ENCODE measurements at places on chromosomes 11 and 22. TPM values are rescaled to one million over a fixed set of nuclear protein-coding genes. Genes with fewer than 3 reads are reported as not detected.

GRCh38 chr11:70090961-70091381 lies 12.9 kb downstream of the ANO1 start:
- DNase-seq = no peak

DNA sequence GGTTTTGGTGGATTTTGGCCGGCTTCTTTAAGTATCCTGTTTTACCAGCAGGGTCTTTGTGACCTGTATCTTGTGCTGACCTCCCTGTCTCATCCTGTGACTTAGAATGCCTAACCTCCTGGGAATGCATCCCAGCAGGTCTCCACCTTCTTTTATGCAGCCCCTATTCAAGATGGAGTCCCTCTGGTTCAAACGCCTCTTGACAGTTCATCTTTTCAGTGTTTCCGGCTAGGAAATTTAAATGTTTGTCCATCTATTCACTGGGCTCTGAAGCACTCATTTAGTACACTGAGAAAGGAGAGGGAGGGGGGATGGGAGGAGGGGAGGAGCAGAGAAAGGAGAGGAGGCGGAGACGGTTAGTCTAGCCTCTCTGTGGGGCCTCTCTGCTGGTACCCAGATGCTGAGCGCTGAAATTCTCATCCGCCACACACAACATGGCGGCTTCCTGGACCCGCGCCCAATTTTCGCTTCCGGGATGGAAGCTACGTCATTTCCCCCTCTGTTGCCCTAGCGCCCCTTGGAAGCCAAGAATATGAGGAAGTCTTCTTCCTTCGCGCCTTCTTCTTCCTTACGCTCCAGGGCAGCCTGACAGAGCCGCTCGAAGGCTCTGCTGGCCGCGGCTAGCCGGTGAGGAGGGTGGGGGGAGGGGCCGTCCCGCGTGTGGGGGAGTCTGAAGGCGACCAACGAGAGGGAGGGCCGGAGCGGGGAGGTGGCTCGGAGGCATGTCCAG lies 69.0 kb upstream of the SYT13 start:
- DNase-seq = peak; percentile 75

DNA sequence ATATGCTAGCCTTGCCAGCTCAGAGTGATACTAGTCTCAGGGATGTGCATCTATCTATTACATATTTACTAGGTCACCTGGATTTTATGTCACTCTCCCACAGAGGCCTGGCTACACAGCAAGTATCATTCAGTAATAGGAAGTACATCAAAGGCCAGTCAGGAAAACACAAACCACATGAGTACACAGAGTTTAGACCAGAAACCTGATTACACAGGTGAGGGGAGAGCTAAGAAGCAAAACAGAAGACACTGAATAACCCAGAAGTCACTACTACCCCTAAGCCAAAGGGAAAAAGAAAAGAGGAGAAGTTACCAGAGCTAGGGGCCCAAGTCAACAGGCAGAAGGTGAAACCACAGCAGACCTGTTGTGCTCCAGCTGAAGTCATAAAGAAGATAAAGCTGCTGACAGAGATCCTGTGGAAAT lies 13.3 kb downstream of the LPXN start:
- DNase-seq = no peak

The KCNE3 gene
- not detected for total RNA-seq

GRCh38 chr11:76901144-76901543 lies 40.4 kb downstream of the ACER3 start:
- no peak for DNase-seq

GRCh38 chr22:41574847-41575381 lies 14.1 kb downstream of the CSDC2 start:
- DNase-seq = no peak

GRCh38 chr11:130891326-130891725 lies 25.0 kb downstream of the SNX19 start:
- no peak for DNase-seq

DNA sequence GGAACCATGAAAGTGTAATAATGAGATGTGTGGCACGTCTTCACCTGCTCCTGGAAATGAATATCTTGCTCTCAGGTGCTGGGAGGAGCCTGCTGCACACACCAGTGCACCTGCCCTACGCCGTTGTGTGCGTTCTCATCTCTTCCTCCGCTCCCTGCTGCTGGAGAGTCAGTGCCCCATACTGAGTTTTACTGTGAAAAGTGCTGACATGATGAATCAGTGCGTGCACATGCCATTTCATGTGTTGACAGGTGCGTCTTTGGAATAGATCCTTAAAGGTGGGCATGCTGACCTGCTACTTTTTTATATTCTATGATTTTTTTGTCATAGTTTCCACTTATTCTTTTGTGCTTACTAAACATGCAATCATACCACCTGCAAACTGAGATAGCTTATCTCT lies 1015.8 kb downstream of the BRD1 start:
- DNase-seq = no peak

GRCh38 chr11:134072844-134073243 lies 4.0 kb downstream of the JAM3 start:
- no peak for DNase-seq

DNA sequence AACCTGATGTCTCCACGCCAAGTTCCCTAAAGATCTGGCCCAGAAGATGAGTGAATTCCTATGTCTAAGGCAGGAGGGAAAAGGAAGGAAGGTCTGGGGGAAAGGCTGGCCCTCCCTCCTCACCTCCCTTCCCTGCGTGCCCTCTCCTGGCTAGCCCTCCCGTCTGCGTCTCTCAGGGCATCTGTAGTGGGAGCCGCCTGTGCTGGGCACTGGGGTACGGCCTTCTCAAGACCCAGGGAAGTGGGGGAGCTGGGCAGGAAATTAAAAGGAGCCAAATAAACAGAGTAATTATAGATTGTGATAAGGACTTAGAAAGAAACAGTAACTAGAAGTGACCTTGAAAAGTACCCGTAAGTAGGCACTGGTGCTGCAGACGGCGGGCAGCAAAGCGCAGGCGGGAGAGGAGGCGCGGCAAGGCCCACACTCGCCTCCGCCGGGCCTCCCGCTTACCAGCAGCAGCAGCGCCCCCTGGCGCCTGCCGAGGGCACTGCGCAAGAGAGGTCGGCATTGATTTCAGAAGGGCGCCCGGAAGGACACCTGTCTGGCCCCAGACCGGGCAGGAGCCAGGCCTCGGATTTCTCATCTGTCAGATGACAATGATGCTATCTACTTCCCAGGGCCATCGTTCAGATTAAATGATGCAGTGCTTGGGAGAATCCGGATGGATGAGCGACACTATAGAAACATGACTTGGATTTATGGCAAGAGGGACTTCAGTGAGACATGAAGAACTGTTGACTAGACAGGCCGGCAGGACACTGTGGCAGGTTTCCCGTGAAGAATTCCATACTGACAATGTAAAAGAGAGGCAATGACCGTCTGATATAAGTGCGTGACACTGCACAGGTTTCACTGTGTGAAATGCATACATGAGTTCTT lies 7.3 kb downstream of the KCNJ1 start:
- peak; percentile 71 for DNase-seq

The GLYATL2 gene
- not detected for total RNA-seq

The CNIH2 gene
- 1.7 TPM for total RNA-seq

DNA sequence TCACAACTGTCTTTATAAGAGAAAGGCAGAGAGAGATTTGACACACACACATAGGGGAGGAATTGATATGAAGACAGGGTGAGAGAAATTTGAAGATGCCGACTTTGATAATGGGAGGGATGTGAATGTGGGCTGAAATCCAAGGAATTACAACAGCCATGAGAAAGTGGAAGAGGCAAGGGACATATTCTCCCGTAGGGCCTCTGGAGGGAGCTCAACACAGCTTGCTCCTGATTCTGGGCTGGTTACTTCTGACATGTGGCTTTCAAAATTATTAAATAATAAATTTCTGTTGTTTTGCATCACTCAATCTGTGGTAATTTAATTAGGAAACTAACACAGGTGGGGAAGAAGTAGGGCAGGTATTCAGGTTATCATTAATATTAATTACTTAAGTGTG lies 282.9 kb downstream of the LUZP2 start:
- DNase-seq = no peak

- no peak for DNase-seq
Measured at GRCh38 chr11:115930886-115931547, 426.8 kb upstream of the CADM1 start.

Data from activated T-helper 1 cell treated with anti-CD3 and anti-CD28 coated beads, Interleukin-12 subunit alpha, Interleukin-12 subunit beta, Interleukin-2, Interleukin-4 antibody, amounts not matched to agents 30 ng/mL and 10 ng/mL and 1 ng/mL, durations not matched to agents 14 hours and 24 hours and 36 hours (primary cell).